Aorta (tissue), 5 donors: ENCODE measurements at places on chromosomes 2 and 18. TPM values are rescaled to one million over a fixed set of nuclear protein-coding genes. Genes with fewer than 3 reads are reported as not detected.

Gene STEAP3
- 20.3 TPM for total RNA-seq

DNA sequence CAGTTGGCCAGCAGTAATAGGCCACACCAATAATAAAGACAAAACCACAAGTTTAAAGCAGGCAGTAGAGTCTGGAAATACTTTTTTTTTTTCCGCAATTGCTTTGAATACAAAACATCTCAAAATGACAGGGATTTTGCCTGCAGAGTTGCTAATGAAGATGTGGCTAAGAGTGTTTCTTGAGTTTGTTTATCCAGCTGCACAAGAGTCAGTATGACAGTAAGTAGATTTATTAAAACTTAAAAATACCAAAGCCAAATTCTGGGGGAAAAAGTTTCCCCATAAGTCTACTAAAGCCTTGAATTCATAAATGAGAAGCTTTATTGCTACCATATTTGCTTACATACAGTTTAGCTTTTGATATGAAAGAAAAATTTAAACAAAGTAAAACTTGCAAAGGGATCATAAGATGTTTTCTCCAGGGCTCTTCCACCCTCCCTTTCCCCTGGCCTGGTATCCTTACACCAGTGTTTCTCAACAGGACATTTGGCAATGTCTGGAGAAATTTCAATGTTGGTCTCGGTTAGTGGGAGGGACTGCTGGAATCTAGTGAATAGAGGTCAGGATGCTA is 3.9 kb upstream of the DSEL start:
- DNase-seq = no peak

Gene KCNG3
- 0.24 TPM for total RNA-seq

DNA sequence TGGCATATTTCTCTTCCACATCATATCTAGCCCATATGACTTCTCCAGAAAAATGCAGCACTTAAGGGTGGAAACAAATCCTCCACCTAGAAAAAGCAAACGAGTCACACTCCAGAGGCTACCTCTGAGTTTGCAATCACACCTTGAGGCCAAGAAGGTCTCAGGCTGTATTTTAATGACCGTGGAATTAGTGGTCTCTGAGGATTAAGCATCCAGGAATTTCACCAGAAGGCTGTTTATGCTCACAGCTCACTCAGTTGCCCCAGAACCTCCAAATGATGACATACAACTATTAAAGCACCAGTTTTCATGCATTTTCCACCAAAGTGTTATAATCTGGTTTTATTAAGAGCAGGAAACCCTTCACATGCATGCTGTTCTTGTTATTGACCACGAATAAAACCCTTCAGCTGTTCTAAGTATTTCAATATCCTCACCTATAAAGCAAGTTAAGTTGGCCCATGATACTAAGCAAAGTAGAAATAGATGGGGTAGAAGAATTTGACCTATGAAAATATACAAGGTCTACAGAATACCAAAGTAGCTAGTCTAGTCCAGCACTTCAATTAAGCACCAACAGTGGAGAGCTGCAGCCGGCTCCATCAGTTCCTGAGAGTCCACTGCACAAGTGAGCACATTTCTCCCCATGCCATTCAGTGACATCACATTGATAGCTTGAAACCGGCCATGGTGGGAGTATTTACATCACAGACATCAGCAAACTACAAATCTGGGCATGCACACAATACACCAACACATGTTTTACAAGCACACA is 39.5 kb upstream of the SLC14A1 start:
- DNase-seq = no peak

DNA sequence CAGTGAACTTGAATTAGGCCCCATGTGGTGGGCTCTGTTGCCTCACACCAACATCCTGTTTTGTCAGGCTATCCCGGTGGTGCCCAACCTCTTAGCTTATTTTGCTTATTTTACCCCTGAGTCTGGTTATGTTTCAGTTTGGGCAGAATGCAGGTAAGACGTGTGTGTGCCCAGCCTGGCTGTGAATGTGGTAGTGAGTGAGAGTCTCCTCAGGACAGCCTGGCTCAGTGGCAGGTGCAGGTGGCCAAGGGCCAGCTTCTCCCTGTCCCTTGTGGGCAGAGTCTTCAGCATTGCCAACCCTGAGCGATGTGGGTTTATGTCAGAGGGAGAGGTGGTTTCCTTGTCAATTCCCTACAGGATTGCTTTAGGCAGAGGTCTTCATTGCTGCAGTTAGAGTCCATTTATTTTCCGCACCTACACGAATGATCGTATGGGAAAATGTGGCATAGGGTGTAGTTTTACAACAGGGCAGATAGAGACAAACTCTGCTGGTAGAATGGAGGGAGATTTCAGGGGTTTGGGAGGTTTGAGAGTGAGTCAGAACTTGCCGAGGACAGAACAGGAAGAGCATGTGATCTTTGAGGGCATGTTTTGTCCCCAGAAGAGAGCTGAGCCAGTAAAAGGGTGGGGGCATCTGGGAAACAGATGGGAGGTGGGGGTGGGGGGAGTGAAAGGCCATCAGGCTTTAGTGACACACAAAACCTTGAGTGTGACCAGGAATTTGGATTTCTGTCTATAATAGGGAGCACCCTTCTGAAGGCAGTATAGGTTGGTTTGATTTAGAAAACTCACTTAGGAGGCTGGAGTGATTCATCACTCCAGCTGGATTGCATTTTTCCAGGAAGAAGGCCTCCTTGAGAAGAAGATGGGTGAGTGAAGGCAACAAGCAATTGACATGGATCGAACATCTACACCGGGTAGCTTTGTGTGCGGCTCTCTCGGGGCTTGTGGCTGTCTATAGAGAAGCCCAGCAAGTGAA is 156.2 kb upstream of the CELF4 start:
- DNase-seq = no peak

GRCh38 chr2:190283783-190284182 is 35.8 kb downstream of the HIBCH start:
- DNase-seq = no peak

DNA sequence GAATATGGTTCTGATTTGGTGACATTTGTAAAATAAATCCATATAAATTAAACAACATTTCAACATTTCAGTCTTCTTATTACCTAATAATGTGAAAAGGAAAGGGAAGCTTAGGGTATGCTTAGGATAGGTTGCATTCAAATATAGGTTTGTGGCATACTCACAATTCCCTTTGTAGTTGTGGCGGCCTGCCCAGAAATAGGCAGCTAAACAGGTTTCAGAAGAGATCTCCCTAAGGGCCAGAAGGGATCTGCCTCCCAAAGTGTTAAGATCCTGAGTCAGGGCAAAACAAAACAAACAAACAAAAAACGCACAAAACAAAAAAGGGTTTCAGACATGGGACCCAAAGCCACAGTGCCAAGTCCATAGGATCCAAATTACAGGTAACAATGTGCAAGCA is 41.4 kb upstream of the TCF7L1 start:
- DNase-seq = no peak

- DNase-seq = no peak
Observed at GRCh38 chr2:43302182-43302960, 76.0 kb upstream of the ZFP36L2 start.

Gene SERPINB11
- not detected for total RNA-seq

Gene PRKAG3
- 0.19 TPM for total RNA-seq

Gene ANKRD23
- 4.6 TPM for total RNA-seq

- DNase-seq = no peak
Observed at GRCh38 chr2:210527286-210527685, 29.1 kb upstream of the CPS1 start.

DNA sequence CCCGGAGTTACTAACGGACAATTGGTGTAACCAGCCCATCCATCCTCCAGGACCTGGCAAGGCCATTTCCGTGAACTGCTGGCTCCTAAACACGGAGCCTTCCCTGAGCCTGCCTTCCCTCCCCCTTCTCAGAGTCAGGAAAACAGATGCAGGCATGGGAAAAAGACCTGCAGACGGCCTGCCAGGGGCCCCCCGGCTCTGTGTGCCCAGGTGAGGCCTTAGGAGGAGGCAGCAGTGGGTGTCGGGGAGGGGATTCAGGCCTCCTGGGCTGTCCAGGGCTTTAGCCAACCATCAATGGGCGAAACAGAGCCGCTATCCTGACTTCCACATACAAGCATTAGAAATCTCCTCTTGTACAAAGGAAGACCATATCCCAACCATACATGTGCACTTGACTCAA is 68.3 kb upstream of the BOD1L2 start:
- DNase-seq = no peak

- DNase-seq = no peak
Observed at GRCh38 chr2:163493359-163494298, 242.2 kb downstream of the FIGN start.

Gene CNTNAP5
- total RNA-seq = not detected

DNA sequence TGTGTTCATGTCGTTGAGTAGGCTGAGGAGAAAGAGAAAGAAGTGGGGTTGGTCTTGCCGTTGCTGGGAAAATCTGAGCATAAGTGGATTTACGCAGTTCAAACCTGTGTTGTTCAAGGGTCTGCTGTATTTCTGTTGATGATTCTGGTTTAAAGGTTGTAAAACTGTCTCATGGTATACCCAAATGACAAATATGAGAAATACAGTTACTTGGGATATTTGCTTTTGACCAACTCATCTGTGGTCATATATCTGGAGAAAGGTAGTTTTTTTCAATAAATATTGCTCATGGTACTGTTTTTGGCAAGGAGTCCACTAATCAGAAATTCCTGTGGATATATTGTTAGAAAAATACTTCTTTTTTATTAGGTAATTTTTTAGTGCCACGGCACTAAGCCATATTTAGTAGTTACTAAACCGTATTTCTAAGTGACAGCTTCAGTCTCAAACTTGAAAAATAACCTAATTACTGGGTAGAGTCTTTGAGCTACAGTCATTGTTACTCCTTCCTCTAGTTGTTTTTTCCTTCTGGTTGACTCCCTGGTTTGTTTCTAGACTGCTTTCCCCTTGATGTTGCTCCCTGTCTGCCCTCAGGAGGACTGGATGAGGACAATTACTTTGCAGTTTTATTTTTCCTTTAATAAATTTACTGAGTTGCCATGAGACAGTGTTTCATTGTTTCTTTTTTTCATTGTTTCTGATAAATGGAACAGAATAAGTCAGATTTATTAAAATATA is 31.5 kb downstream of the MOB4 start:
- DNase-seq = no peak

GRCh38 chr18:79399275-79400081 is 3.7 kb downstream of the NFATC1 start:
- DNase-seq = peak; percentile 63
